IPS DF 19.7 (cell line): ENCODE measurements at places on chromosomes 5 and 9.

DNA sequence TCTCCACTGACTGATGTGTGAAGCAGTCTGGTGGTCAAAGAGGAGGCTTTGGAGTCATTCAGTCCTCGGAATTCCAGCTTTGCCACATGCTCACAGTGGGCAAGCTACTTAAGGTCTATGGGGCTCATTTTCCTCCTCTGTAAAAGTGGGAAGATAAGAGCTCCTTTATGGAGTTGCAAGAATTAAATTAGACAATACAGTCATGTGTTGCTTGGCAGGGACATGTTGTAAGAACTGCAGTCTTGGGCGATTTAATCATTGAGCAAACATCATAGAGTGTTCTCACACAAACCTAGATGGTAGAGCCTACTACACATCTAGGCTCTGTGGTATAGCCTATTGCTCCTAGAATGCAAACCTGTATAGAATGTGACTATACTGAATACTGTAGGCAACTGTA is 253.9 kb downstream of the SH3GL2 start:
- DNase-seq = no peak

- DNase-seq = no peak
Measured at GRCh38 chr9:122227575-122227900, 1.2 kb downstream of the LHX6 start.

DNA sequence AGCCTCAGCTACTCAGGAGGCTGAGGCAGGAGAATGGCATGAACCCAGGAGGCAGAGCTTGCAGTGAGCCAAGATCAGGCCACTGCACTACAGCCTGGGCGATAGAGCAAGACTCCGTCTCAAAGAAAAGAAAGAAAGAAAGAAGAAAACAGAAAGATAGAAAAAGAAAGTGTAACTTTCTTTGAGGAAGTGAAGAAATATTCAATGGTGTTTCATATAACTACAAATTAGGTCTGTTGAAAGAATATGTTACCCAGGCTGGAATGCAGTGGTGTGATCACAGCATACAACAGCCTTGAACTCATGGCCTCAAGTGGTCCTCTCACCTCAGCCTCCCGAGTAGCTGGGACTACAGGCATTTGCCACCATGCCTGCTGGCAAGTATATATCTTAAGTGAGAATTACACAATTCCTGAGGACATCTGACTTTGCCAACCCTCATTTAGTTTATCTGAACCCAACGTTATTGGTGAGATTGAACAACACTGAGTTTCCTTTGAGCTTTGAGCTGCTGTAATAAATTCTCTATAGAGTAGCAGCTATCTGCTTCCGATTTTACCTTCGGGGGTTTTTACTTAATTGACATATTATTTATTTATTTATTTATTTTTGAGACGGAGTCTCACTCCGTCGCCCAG is 2.0 kb upstream of the FAF2 start:
- no peak for DNase-seq

- DNase-seq = no peak
Measured at GRCh38 chr9:18549772-18550171, 75.8 kb downstream of the ADAMTSL1 start.

DNA sequence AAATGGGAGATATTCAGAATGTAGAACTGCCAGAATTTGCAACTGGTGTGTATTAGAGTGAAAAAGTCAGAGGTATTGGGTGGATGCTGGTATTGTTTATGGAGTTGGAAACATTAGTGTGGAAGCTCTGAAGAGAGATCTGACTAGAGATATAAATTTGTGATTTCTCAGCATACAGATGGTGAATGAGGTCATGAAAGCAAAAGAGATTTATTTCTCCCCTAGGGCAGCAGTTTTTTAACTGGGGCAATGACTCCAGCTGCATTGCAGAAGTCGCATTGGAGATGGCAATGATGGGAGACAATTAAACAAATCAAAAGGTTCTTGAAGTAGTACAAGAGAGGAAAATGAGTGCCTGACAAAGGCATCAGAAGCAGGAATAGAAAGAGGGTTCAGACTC is 64.9 kb downstream of the CETN3 start:
- no peak for DNase-seq
